Stimulated activated naive CD8-positive, alpha-beta T cell treated with anti-CD3 and anti-CD28 coated beads, Interleukin-15, Interleukin-2, amounts not matched to agents 100 U/mL and 50 U/mL, for 24 hours (primary cell): ENCODE measurements at places on chromosomes 3 and 15.

DNA sequence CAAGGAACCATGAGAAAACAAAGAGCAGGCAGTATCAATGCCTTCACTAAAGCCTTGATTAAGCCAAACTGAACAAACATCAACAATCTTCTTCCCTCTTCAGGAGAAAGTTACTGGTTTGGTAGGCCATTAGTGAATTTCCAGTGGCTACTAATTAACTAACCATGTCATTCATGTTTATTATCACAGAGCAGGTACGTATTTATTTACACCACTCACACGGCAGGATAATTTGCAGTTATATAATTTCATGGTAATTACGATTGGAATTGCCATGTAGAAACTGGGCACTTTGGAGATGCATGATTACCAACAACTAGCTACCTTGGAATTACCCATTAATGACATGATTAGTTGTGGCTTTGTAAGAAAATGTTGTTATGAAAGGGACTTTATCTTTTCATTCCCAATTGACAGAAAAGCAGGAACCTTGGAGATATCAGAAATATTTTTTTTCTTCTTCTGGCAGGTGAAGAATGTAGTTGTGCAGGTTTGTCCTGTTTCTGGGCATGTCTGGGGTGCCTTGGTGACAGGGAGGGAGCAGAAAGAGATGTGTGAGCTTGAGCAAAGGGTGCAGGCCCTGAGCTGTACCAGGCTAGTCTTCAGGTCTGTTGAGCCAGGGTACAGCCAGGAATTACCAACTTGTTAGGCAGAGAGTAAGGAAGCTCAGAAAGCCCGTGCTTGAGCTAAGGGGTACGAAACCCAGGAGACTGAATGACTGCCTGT is 310.7 kb downstream of the RORA start:
- DNase-seq, result no peak

- no peak for DNase-seq
Observed at GRCh38 chr3:193716150-193716549, 123.1 kb downstream of the OPA1 start.

DNA sequence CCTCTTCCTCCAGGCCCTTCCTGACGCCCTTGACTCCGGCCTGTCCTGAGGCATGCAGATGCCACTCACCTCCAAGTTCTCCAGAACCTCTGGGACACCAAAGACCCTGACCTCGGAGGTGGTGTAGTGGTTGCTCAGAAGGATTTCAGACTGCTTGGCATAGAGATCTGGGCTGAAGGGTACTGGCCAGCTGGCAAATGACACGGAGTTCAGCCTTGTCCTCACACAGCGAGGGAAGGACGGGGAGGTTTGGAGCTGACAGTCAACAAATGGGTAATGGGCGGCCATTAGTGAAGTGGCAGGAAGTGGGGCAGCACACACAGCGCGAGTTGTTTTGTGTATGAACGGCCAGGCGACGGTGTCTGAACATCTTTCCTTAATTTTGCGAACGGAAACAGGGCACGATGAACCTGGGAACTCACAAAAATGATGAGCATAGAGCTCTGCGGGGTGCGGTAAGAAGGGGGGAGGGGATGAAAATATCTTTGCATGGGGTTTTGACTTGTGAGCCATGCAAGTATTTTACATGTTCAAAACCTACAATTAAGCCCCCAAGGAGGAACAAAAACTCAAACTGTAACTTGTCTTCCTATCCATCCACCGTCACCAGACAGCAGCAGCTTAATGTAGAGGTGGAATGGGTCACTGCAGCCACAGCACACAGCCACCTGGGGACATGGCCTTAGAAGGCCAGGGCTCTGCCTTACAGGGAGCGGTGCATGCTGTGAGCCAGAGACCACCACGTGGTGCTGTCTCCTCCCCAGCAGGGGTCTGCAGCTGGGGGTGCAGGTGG is 43.6 kb upstream of the RPL32 start:
- DNase-seq, result no peak

GRCh38 chr3:58034738-58035523 is 26.7 kb downstream of the FLNB start:
- no peak for DNase-seq

DNA sequence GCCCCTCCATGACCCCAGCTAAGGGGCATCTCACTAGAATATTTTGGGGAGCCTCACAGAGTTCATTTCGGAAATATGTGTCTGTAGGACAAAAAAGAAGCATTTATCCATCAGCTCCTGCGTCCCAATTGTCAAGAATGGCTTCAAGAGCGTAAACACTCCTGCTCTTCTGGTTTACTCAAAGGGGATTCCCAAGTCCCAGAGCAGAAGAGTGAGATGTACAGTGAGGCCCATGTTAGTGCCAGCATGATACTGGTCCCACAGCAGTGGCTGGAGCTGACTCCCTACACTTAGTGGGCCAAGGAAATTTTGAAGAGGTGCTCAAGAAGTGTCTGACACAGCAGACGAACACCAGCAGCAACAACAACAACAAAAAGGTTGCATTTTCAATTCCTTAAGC is 34.9 kb upstream of the ARL8B start:
- DNase-seq, result no peak

GRCh38 chr15:63602595-63602994 is 5.4 kb downstream of the FBXL22 start:
- DNase-seq, result no peak

GRCh38 chr3:194504861-194505260 is 18.1 kb upstream of the ATP13A3 start:
- DNase-seq, result no peak

DNA sequence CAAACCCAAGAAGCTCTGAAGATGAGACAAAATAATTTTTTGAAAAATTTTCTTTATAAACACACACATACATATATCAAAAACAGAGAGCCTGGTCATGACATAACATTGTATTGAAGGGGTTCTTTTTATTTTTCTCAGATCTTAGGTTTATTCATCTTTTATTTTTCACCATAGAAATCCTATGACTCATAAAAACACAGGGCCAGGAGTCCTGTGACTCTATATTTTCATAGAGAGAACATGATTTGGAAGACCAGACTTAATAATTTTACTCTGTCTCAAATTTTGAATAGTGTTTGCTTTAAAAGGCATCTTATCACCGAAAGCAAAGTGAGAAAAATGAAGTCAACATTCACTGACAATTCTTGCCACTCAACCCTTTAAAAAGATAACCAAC is 57.7 kb downstream of the SUCNR1 start:
- no peak for DNase-seq

- no peak for DNase-seq
Observed at GRCh38 chr3:156892701-156893100, 66.5 kb downstream of the LEKR1 start.

- DNase-seq, result no peak
Observed at GRCh38 chr15:64156652-64157331, 5.3 kb downstream of the SNX22 start.

DNA sequence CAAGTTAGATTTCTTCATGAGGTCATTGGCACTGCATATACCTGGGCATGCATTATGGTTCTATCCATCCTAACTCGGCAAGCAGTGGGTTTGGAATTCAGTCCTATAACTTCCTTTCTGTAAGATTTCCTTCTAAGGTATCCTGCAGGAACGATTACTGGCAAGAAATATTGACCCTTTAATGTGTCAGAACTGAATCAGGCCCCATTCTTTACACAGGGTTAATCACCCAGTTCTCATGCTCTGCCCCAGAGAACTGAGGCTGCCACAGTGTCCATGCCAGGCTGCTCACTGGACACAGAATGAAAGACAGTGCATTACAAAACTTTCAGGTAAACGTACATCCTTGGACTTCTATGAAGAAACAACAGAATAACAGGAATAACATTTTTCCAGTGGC is 108.9 kb downstream of the RPL22L1 start:
- DNase-seq, result no peak

DNA sequence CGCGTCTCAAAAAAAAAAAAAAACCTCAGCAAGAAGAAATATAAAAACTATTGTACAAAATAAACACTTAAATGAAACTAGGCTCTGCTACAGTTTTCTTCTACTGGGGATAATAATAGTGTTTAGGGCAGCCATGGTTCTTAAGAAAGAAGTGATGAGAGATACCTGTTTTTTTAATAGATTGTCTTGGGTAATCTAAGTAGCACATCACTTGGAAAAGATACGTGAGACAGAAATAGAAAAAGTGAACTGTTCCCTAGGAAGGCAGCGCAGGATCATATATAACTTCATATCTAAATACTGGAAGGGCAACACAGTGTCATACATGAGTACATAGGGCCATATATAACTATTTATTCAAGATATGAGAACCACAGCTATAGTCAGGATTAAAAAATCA is 11.9 kb downstream of the GOLGB1 start:
- no peak for DNase-seq

DNA sequence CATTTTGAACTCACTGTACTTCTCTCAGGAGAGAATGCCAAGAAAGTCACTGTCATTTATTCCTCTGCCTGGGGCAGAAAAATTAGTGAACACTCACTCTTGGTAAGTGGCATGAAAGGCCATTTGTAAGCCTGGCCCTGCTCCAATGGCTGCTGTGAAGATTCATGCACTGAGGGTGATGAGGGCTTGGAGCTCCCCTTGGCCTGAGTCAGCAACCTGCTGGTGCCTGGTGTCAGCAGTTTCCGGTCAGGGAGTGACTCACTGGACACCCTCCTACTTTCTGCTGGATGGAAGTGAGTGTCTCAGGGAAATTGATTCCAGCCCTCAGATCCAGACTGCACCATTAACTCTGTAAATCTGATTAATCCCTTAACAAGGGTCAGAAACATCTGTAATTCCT is 37.6 kb downstream of the TRA2B start:
- DNase-seq, result no peak

DNA sequence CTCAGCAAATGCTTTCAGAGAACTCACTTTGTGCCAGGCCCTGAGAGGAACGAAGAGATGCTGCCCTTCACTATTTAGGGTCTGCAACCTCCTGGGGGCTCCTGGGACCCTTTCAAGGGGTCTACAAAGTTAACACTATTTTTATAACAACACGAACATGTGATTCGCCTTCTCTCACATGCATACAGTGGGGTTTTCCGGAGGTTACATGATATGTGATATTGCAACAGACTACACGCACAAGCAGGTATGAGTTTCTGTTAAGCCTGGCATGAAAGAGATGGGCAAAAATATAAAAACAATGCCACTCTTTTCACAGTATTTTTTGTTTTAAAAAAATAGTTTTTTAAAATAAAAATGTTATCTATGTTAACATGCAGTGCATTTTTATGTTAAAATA is 10.3 kb downstream of the STARD5 start:
- DNase-seq, result no peak

GRCh38 chr3:4568841-4569240 is 75.7 kb downstream of the ITPR1 start:
- no peak for DNase-seq

DNA sequence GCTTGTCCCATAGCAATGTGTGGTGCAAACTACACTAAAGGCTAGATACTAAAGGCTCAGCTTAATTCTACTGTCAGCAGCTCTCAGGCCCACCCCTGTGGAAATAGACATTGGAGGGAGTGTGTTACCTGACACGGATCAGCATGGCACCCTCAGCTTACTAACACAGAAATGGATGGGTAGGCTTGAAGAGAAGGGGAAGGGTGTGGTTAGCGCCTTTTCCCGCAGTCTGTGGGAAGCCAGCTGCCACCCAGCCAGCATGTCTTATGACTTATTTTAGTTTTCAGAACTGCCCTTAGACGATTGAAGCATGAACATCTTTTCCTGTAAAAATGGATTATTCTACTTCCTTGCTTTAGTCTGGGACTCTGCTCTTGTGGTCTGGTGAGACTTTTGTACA is 25.8 kb upstream of the ADPGK start:
- no peak for DNase-seq

DNA sequence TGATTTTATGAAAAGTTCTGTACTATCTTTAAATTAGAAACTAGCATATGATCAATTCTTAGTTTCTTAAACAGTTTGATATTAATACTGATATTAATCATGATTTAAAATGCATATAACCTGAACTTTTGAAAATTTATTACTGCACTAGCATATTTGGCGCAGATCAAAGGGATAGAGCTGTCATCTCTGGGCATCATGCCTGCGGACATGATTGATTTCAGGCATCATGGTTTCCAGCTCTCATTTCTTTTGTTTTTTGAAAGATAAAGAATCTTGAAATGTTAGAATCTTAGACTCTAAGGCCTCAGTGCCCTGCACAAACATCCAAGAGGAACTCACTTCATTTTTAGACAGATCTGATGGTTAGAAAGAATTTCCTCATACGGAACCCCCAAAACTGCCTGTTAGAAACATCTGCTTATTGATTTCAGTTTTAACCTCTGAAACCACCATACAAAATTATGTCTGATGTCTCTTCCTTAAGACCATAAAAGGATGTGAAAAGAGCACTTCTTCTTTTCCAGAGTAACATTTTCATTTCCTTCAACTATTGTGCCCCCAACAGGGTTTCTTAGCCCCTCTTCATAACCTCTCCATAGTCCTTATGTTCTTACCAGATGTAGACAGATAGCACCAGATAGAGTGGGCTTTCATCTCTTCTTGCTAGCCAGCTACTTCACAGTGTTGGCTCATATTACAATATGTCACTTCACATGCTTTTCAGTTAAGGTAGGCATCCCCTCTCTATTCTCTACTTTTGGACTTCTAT is 110.8 kb downstream of the BBX start:
- no peak for DNase-seq

DNA sequence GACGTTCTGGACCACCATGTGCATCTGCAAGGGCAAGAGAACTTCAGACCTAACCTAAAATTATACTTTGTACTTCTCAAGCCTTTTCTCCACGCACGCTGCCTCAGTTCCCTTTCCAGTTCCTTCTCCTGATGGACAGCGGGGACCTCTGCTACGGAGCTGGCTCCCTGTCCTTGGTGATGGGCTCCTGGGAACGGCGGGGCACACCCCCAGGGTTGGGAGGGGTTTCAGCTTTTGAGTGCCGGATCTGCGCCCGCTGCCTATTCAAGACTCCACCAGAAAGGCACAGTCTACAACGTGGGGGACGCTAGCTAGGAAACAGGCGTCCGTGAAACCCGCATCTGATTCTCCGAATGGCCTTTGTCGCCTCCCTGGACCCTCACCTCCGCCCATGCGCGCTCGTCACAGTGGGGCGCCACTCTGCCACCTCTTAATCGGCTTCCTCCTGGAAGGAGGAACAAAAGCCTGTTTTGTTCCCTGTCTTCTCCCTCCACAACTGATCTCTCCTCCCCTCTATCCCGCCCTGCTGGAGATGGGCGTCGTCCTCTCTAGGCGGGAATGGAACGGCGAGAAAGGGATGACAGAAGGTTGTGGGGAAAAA is 2.2 kb downstream of the GPR149 start:
- DNase-seq, result no peak
